Caki2 (cell line): ENCODE measurements at places on chromosomes 2 and 18.
A peak's percentile ranks its signal among the peaks of the same experiment; 100 is the strongest.

DNA sequence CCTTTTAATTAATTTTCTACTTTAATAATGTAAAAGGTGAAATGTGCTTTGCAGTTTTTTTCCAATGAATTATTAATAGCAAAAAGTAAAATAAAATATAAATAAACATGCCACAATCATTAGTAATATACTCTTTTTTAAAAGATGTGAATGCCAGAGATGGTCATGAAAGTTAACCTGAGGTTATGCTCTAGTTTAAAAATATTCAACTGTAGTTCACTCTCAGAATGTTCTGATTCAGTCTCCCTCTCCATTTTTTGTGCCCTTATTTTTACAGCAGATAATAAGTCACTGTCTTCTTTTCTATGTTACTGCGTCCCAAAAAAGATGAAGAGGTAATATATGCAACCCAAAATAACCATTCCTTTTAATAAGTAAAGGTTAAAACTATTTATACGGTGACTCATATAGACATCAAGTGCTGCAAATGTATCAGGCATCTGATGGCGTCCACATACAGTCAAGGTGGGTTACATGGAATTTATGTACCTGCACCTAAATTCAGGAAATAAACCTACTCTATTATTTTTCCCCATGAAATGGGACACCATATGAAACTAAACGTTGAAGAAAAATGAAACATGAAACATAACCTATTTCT, 153.6 kb upstream of the ZNF804A start:
- DNase-seq: no peak

DNA sequence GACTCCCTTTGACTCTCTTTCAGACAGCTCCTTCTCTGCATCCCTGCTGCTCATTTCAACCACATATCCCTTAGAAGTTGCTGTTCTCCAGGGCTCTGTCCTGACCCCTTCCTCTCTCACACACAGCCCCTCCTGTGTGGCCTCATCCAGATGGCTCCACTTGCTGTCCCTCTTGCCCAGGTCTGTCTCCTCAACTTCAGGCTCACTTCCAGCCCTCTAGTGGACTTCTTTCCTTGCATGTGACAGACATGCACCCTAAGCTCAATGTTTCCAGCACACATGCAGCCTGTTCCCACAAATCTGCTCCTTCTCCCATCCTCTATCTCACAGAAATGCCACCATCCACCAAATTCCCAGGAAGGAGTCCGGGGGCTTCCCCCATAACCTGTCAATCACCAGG, 9.0 kb upstream of the MRPL19 start:
- DNase-seq: no peak

GRCh38 chr18:67896451-67896850, 379.9 kb upstream of the DSEL start:
- no peak for DNase-seq

DNA sequence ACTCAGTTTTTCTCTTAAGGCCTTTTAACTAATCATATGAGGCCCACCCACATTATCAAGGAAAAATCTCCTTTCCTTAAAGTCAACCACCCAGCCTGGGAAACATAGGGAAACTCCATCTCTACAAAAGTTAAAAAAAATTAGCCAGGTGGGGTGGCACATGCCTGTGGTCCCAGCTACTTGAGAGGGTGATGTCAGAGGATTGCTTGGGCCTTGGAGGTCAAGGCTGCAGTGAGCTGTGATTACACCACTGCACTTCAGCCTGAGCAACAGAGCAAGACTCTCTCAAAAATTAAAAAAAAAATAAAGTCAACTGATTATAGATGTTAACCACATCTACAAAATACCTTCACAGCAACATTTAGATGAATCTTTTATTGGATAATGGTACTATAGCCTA, 5.8 kb downstream of the DPYSL5 start:
- DNase-seq: no peak

DNA sequence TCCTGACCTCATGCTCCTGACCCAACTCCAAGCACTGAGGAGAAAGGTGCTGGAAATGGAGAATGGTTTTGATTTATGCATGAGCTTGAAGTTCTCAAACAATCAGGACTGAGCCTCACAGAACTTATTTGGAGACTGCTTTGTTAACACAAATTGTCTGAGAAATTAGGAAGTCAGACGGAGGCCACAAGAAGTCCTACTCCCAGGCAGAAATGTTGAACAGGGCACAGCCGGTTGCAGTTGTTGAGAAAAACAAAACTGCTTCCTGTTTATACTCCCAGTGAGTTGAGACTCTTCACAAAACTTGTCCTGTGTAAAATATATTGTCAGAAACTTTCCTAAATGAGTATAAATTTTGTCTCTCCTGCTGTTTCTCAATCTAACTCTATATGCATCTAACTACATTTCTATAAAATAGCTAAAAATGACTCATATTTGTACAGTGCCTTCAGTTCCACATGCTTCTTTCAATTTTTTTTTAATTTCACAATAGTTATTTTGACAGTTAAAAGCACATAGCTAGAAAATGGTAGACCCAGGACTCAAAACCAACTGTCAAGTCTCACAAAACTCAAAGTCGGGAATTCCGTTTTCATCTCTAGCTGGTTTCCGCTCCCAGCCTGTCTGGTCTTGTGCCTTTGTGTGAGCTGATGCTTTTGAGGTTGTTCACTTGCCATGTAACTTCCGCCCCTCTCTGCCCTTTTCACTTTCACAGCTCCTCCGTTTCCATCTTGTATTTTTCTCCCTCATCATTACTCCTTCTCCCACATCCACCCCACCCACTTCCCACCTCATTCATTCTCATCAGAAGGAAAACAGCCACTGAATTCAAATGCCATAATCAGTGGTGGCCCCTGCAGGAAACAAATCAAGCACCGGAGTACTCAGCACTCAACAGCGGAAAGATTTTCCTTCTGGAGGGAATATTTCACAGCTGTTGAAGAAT, 215.0 kb downstream of the SUCLG1 start:
- DNase-seq: no peak

DNA sequence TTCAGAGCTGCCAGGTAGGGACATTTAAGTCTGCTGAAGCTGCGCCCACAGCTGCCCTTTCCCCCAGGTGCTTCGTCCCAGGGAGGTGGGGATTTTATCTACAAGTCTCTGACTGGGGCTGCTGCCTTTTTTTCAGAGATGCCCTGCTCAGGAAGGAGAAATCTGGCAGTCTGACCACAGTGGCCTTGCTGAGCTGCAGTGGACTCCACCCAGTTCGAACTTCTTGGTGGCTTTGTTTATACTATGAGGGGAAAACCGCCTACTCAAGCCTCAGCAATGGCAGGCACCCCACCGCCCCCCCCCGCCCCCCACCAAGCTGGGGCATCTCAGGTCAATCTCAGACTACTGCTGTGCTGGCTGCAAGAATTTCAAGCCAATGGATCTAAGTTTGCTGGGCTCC, 458.1 kb upstream of the RAB12 start:
- DNase-seq: peak; percentile 5

- DNase-seq: peak; percentile 82
These were observed 11.6 kb upstream of the NAB1 start for GRCh38 chr2:190637281-190637734.

GRCh38 chr2:219957820-219958219, 330.4 kb downstream of the SLC4A3 start:
- DNase-seq: no peak

- DNase-seq: peak; percentile 41
These were observed 41.4 kb upstream of the RNU4ATAC start for GRCh38 chr2:121489284-121489683.

GRCh38 chr2:25234738-25235137, 66.4 kb upstream of the POMC start:
- DNase-seq: no peak

- no peak for DNase-seq
These were observed 12.3 kb downstream of the CROCC2 start for GRCh38 chr2:240918258-240919091.

DNA sequence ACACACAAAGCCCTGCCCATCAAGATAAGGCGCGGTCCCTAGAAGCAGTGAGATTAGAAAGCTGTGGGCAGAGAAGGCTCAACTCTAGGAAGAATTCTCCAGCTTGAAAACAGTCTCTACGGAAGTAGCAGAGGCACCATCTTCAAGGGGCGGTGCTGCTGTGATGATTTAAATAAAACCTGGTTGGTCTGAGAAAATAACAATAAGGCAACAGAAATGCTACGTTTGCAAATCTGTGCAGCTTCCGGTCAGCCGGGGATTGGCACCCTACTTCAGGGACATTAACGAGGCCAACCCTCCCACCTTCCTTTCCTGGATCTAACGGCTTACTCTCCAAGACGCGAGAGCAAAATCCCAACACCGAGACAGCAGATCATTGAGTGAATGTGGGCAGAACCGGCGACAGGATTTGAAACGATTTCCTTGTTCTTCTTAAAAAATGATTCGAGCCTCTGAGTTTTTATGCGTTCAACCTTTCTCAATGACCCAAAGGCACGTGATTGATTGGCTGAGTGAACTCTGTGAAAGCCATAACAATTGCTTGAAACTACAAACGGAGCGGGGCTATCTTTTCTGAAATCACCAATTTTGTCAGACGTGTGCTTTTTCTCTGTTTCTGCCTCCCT, 93.7 kb upstream of the ZNF516 start:
- no peak for DNase-seq

DNA sequence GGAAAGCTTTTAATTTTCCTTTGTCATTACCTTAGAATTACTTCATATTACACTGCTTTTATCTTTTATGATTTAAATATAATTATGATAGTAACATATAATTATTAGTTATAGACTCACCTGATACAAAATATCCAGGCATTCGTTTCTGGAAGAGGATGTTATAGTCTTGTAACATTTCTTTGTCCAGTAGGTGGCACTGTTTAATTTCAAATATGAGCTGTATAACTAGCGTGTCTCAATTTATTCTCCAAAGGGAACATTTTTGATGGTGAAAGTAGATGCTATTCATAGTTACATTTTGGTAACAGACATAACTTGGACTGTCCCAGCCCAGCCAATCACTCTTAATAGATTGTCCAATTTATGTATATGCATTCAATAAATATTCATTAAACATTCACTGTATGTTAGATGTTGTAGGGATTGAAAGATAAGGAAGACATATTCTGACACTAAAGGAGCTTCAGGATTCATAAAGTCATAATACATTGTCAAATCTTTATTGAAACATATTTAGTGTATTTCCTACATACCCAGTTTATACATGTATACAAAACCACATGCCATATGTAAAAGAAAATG, 19.2 kb downstream of the DAW1 start:
- peak; percentile 23 for DNase-seq
